Mucosa of descending colon (tissue), 3 donors: ENCODE measurements at places on chromosomes 2 and 18. TPM values are rescaled to one million over a fixed set of nuclear protein-coding genes. Genes with fewer than 3 reads are reported as not detected.

ATP6V1B1 gene
- total RNA-seq, result not detected

CTNNA2 gene
- 4.2 TPM for total RNA-seq

ADGRF3 gene
- total RNA-seq, result 0.32 TPM

TAF1B gene
- 13.2 TPM for total RNA-seq

AQP12A gene
- 9.7 TPM for total RNA-seq

CCDC178 gene
- not detected for total RNA-seq

FBXO48 gene
- 1.5 TPM for total RNA-seq

UGT1A4 gene
- total RNA-seq, result 2.4 TPM

ALK gene
- 2.4 TPM for total RNA-seq

- no peak for DNase-seq
Measured at GRCh38 chr2:9166579-9167377, 39.8 kb upstream of the ASAP2 start.

DNA sequence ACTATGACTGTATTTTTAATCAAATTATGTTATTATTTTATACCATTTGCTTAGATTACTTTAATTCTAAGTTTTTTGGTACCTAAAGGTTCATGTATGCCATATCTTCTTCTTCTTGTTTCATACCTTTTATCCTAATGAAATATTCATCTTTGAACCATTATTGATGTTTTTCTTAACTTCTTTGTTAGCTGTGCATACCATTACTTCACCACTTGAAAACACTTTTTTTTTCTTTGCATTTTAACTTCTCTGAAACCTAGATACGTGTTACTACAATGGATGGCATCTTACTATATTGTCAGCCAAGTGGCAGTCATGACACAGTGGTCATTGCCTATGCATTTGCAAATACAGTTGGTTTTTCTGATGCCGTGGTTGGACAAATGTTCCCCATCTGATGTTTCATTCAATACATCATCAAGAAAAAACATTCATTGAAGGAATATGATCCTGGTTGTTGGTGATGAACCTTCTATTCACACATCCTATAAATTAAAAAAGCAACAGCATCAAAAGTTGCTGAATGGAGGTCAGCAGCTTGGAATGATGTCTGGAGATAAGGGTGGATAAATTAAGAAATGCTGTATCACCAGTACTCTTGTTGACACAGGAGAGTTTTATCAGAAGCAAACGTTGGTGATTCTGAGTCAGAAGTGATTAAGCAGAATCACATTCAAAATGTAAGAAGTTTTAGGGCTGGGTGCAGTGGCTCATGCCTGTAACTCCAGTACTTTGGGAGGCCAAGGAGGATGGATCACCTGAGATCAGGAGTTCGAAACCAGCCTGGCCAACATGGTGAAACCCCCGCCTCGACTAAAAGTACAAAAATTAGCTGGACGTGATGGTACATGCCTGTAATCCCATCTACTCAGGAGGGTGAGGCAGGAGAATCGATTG lies 7.4 kb downstream of the IL36A start:
- no peak for DNase-seq

DNA sequence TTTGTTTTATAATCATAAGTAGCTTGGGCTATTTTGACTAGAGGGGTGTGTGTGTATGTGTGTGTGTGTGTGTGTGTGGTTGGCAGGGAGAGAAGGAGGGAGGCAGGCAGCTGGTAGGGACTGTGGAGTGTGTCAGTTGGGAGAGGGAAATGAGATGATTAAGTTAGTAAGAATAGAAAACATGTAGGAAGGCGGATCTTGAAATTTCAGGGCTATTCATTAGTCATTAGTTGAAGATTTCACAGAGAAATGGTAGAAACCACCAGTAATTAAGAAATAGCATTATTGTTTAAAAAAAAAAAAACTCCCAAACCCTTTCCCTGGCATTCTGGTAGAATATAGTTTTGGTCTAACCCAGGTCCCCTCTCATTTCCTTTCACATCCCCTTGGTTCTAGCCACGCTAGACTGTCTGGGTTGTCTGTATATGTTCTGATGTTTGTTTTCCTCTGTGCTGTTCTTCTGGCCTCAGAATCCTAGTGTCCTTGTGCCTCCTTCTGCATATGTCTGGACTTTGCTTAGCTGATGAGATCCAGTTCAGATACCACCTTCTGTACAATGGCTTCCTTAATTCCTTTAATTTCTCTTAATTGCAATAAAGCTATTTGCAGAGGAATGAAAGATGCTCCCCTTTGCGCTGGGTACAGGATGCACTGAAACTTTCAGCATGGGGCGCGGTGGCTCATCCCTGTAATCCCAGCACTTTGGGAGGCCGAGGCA lies 161.6 kb downstream of the NEDD4L start:
- no peak for DNase-seq

DNA sequence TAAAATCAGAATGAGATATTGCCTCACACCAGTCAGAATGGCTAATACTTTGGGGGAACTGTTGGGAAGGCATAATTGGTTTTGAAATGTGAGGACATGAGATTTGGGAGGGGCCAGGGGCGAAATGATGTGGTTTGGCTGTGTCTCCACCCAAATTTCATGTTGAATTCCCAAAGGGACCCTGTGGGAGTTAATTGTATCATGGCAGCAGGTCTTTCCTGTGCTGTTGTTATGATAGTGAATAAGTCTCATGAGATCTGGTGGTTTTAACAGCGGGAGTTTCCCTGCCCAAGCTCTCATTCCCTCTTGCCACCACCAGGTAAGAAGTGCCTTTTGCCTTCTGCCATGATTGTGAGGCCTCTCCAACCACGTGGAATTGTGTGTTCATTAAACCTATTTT lies 59.6 kb downstream of the CSRNP3 start:
- no peak for DNase-seq

GRCh38 chr2:204172145-204172600 lies 235.6 kb downstream of the ICOS start:
- no peak for DNase-seq
